NCI-H82 (cell line): ENCODE measurements at places on chromosomes 4 and X.

DNA sequence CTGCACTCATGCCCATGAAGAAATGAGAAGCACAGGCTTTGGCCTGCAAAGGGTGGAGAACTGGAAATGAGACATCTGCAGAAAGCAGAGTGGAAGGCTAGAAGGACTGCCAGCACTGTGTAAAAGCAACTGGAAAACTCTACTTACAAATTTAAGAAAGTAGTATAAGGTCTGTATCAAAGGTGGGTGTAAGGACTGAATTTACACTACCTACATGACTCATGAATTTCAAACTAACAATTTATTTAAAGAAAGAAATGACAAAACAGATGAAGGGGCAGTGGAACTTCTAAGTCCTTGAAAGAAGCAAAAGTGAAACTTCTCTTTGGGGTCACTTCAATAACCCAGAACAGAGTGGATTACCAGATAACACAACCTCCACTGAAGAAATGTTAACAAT, 71.2 kb downstream of the SLC10A7 start:
- DNase-seq: no peak

DNA sequence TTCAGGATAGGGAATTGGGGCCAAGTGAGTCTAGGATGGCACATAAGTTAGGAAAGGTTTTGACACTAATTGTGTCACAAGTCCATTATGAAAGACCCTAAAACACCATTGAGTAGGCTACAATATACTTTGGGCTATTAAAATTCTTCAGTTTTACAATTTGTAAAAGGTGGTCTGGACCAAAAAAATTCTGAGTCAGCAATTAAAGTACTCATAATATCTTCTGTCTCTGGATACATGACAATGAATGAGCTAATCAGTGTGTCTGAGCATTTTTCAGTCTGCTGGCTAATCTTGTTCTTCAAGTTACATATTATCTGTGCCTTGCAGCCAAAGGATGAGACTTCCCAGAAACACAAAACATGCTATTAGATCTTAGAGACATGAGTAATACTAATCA, 14.3 kb downstream of the ARMCX1 start:
- DNase-seq: no peak

- no peak for DNase-seq
These were observed 936.2 kb upstream of the LCORL start for GRCh38 chr4:18957716-18958115.

DNA sequence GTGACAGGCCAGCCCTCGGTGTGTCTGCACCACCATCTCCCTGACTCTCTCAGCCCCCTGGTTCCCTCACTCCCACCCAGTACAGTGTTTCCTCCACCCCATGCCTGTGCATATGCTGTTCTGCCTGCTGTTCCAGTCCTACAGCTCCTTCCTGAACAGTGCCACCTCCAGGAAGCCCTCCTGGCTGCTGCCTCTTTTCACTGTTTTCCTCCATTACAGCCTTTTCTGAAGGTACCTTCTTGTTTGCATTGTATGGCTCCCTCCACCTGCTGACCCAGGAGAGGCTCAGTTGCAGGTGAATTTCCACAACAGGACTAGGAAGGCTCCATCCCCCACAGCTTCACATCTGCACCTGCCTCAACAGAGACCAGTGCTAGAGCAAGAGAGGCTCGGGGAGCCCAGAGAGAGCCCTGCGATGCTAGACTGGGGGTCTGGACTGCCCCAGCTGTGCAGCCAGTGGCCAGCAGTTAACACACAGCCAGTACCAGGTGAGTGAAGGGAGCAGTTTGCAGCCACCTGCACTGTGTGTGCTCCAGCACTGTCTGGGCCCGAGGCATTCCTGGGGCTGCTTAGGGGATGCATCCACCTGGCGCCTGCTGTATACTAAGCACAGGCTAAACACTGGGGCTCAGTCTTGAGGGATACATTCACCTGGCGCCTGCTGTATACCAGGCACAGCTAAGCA, 92.0 kb downstream of the ADRA2C start:
- DNase-seq: no peak

DNA sequence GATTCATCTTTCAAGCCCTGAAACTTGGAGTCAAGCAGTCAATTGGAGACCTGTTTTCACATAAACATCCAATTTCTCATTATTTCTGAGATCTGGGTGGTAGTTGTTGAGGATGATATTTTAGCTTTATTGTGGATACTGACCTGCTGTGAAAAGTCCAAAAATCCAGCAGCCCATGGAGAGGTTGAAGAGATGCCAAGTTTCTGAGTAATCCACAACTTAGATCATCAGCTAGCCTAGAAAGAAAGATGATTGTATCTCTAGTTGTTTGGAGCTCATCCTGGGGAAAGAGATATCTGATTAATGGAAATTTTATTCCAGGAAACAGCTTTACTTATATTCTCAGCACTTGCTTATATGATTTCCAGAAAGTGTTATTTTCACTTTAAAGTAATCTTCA, 48.6 kb upstream of the DCX start:
- no peak for DNase-seq

- DNase-seq: no peak
These were observed 423.7 kb upstream of the TEX13C start for GRCh38 chrX:124895947-124896346.

DNA sequence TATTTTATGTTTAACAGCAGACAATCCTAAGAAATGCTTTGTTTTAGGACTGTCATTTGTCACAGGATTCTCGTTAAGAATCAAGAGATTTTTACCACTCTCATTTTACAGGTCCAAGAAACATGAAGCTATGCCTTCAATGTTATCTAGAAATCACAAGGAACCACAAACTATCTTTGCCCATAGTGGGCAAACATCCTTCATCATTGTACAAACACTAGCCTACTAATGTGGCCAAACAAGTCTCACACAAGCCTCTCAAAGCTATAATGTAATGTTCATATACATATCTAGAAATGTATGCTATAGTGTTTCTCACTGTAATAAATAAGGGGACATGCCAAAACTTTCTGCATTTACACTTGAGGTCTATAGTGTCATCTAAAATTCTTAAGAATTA, 26.8 kb downstream of the ZMAT1 start:
- DNase-seq: no peak

DNA sequence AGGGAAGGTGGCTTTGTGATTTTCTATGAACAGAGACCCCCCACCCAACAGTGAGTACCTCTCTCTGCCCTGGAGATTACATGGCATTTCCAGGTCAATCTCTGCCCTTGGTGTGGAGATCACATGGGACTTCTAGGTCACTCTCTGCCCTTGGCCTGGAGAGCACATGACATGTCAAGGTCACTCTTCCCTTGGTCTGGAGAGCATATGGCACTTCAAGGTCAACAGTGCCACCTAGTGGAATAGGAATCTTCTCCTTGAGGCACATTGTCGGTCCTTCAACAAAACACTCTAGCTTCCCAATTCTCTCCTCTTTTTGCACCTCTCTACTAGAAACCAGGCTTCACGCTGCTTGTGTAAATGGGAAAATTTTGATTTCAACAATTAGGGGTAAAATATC, 66.2 kb upstream of the TACR3 start:
- DNase-seq: peak; percentile 73

GRCh38 chr4:64146030-64146429, 263.2 kb downstream of the TECRL start:
- no peak for DNase-seq
